Kasumi-1 (cell line): ENCODE measurements at places on chromosomes 4 and X.
A peak's percentile ranks its signal among the peaks of the same experiment; 100 is the strongest.

- no peak for DNase-seq
Observed at GRCh38 chr4:187992971-187993370, 2.6 kb upstream of the ZFP42 start.

DNA sequence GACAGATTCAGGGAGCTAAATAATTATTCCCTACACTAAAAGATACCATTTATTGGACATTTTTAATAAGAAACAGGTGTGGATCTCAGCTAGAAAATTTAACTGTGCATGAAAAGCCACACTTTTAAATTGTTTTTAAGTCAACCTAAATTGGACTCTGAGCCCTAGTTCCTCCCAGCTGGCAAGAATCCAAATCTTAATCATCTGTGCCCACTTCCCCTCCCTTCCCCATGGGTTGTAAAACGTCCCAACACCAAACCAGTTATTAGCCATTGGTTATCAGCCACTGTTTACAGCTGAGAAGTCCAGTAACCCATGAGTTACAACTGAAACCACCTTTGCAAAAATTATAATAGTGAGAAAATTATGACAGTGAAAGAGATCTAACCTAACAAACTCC is 125.6 kb upstream of the S100G start:
- no peak for DNase-seq

- peak; percentile 51 for DNase-seq
Observed at GRCh38 chr4:83335701-83336100, 1.1 kb upstream of the HPSE start.

DNA sequence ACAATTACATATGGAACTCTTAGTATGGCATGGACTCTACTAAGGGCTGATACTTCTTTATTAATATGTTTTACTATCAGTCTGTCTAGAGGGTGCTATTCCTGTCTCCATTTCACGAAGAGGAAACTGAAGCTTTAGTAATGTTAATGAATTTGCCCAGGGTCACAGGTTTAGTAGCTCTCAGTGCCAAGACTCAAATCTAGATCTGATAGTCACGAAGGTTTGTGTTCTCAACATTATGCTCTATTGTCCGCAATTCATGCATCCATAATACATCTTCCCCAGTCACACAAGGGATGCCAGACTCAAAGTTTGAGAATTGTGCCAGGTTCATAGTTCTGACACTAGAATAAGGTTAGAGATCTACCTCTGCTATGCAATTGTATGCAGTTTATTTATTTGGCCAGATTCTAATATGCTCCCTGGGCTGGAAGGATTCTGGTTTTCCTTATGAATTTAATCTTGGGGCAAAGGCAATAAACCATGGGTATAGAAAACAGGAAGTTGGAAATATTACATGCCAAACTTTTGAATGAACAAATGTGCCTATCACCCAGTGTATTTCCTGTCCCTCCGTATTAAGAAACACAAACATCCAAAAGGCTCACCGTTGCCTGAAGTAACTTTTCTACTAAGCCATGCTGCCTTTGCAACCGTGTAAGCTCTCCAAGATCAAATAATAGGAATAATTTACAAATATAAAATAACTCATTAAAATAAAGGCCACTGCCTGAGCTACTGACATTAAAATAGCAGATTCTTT is 478.5 kb downstream of the INPP4B start:
- DNase-seq = peak; percentile 18

DNA sequence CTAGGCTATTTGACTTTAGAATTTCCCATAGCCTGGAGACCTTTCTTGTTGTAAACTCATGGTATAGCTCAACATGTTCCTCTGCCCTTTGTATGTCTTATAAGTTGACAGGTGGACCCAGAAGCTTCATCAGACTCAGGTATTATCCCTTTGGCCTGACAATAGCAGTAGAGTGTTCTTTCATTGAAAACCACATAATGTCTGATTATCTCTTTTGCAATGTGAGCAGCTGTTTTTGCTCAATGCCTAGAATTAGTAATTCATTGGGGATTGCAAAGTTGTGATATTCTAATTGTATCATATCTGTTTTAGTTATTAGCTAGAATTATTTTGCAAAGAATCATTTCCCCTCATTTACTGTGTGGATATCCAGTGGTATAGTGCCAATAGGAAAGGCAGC is 27.5 kb downstream of the TBC1D19 start:
- DNase-seq = no peak

DNA sequence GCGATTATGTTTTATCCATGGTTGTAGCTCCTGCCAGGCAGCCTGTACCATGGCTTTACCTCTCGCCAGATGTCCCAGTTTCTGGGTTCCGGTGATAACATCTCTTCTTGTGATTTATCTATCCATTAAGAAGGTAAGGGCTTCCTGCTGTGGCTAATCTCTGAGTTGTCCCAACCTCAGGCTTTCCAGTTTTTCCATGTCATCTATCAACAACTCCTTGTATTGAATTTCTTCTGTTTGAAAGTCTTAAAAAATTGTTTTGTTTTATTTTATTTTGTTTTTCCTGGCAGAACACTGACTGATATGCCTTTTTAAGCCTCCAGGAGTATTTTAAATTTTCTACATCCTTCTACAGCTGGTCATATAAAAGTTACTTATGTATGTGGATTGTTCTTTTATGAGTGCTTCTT is 241.9 kb downstream of the ANTXR2 start:
- DNase-seq = no peak

GRCh38 chrX:71919886-71920285 is 9.2 kb downstream of the NHSL2 start:
- DNase-seq = no peak

GRCh38 chrX:108224218-108224617 is 132.6 kb downstream of the ATG4A start:
- DNase-seq = no peak

DNA sequence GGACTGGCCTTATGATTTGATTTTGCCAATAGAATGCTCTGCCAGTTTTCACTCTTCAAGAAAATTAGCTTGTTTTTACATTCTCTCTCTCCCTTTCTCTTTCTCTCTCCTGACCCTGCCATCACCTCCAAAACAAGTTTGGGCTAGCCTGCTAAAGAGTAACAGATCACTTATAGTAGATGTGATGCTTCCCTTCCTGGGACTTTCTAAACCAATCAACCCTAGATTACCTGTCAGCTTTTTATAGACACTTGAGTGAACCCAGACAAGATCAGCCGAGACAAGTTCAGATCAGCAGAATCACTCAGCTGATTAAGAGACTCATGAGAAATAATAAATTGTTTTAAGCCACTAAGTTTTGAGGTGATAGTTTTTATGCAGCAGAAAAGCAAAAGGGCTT is 521.2 kb downstream of the ANKRD50 start:
- no peak for DNase-seq

- DNase-seq = no peak
Observed at GRCh38 chr4:184415071-184415470, 59.3 kb downstream of the IRF2 start.

DNA sequence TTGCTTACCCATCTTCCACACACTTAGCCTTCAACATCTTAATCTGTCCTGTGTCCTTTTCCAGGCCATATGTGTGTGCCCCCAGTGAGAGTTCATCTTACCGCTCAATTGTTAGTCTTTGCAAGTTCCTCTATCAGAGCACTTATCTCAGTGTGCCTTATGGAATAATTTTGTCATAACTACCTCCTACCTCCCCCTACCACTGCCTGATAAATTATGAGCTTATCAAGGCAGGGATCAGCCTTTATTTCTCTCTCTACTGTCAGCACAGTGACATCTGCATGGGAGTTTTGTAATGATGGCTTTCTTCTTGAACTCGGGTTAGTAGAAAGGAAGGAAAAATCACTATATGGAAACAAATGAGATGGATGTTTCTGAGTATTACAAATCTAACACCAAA is 53.2 kb downstream of the MTM1 start:
- no peak for DNase-seq
